ENCODE measurements at places on chromosomes 3 and 15.
A peak's percentile ranks its signal among the peaks of the same experiment; 100 is the strongest.

DNA sequence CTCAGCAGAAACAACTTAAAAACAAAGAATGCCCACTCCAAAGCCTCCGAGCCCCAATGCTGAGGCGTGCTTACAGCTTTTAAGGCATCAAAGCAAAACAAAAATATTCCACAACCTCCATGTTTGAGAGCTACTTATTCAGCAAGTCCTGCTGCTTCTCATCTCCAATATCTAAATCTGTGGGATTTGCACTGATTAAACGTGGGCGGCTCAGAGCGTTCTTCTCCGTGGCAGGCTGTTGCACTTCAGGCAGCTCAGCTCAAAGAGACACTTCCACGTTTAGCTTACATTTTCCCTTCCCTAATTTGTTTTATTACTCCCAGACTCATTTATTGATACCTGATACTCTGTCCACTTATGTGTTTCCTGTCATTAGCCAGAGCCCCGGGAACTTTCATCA, 282.6 kb upstream of the MCTP2 start:
- no peak for DNase-seq

DNA sequence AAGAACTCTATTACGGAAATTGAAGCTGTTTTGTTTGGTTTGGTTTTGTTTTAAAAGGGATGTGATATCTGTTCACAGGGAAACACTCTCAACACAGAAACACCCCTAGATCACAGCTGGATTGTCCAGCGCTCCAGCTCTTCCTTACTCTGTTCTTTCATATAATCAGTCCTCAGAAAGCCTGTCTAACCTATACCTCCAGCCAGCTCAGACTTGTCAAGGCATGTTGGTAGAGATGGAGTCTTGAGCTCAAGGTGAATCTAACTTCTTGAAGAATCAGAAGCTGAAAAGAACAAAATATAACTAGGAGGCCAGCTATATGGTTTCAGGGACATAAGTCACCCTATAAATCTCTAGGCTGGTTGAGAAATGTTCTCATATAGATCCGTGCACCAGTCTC, 110.2 kb upstream of the EPHA3 start:
- no peak for DNase-seq

- DNase-seq = no peak
Observed at GRCh38 chr3:139346771-139347170, 3.0 kb downstream of the MRPS22 start.

- peak; percentile 3 for DNase-seq
Observed at GRCh38 chr3:134885877-134886621, 91.0 kb downstream of the EPHB1 start.

DNA sequence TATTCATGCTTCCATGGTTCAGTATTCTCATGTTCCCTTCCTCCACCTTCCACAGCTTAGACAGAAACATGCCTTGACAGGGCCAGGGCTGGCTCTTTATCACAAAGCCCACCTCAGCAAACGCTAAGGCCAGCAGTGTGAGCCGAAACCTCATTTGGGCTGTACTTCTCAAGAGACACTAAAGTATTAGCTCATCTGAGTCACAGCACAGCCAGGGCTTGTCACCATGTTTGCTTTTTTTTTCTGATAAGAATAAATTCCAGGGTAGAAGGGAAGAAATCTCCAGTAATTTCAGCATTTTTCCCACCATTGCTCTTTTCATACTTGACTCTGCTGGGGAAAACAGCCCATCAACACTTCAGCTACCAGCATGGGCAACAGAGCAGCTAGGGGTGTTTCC, 95.4 kb downstream of the MYLK start:
- DNase-seq = no peak
